ENCODE measurements at places on chromosomes 1 and 21.
A peak's percentile ranks its signal among the peaks of the same experiment; 100 is the strongest.

DNA sequence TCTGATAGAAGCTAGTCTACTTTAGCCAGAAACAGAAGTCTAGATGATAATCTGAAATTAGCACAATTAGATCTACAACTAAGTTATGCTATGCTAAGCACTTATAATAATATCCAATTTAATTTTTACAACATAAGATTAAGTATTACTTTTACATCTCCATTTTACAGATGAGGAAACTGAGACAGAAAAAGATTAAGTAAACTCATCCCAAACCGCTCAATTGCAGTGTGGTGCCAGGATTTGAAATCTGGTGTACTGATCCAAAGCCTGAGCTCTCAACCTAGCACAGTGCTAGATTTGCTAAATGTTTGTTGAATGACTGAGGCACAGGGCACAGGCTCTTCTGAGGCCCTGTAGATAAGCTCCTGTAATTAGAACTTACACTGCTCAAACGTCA, 13.8 kb downstream of the KNCN start:
- no peak for DNase-seq

- DNase-seq: peak; percentile 45
These were observed 570 bp upstream of the NEK7 start for GRCh38 chr1:198156111-198156744.

DNA sequence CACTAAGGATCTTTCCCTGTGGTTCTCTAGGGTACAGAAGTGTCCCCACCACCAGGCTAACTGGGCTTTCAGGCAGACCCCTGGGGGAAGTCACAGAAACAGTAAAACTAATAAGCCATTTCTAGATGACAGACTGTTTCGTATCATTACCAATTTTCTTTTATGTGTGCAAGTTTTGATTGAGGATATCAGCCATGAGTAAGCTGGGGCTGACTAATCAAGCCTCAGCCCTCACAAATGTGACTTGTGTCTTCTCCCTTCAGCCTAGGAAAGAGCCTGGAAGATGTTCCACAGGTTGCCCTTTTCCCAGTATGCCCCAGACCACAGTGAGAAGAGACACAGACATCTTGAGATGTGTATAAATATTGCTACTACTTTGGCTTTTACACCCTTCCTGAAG, 10.5 kb downstream of the PTGFRN start:
- DNase-seq: no peak

GRCh38 chr21:26715116-26715515, 130.1 kb downstream of the ADAMTS1 start:
- no peak for DNase-seq
